ENCODE measurements at places on chromosomes 7 and 10.

DNA sequence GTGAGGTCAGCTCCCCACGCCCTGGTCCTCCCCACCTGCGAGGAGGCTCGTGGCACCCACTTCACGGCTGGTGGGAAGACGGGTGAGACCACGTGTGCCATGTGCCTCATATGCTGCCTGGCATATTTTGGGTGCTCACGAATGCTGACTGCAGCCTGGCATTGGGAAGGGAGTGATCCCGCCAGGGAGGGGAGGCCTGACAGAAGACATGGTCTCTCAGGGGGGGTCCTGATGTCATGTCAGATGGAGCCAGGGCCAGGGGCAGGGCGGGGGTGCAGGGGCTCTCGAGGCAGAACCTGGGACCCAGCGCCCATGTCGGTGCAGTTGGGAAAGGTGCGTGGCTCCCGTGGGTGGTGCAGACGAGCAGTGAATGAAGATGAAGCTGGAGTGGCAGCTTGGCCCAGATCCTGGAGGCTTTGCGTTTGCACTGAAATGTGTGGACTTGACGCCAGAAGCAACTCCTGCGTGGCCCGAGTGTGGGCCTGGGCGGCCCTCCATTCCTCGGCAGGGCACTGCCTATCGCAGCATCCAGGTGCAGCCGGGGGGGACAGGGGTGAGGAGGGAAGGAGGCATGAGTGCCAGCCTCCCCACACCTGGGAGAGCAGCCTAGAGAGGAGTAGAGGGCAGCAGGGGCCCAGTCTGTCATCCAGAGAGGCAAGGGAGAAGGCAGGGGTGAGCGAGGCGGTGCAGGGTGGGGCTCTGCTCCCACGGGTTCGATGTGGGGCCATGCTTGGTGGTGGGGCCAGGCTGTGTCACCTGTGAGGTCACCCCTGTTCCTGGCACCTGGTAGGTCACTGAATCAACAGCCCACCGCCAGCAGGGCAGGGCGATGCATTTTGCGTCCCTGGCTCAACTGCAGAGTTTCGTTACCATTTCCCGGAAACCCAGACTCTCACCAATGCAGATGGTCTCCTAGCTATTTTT is 385.6 kb downstream of the DNAJB6 start:
- no peak for DNase-seq

DNA sequence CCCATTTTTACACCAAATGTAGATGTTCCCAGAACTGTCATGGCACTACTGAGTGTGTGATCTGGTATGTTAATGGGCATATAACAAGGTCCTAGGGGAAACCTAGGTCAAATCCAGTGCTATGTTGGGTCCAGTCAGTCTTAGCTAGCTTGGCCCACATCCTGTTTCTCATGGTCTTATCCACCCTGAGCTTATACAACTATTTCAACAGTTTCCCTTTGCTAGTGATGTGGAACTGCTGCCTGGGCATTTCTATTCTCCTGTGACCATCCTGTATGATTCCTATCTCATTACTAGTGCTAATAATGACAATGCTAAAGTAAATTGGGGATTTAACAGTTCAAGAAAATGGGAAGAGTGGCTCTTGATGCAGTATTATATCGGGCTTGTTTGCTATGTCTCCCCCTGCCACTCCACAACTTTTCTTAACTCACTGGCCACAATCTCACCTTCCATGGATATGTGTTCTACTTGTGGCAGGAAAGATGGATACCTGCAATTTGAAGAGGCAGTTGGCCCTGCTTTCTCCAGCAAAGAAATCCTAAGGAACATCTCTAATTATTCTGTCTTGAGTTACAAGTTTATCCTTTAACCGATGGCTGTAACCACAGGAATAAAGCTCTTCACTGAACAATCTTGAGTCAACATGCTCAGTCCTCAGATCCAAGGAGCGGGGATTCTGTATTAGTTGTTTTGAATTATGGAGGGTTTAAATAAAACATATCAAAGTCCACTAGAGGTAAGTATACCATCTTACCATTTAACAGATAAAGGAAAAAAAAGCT is 707.8 kb downstream of the XPNPEP1 start:
- DNase-seq: no peak

GRCh38 chr10:72689660-72690059 is 2.3 kb upstream of the MCU start:
- no peak for DNase-seq

GRCh38 chr7:27154901-27155815 is 1.3 kb downstream of the HOXA7 start:
- DNase-seq: no peak

GRCh38 chr7:140674356-140674800 is 1.6 kb downstream of the ADCK2 start:
- no peak for DNase-seq

GRCh38 chr7:70886547-70886946 is 245.4 kb upstream of the GALNT17 start:
- no peak for DNase-seq

DNA sequence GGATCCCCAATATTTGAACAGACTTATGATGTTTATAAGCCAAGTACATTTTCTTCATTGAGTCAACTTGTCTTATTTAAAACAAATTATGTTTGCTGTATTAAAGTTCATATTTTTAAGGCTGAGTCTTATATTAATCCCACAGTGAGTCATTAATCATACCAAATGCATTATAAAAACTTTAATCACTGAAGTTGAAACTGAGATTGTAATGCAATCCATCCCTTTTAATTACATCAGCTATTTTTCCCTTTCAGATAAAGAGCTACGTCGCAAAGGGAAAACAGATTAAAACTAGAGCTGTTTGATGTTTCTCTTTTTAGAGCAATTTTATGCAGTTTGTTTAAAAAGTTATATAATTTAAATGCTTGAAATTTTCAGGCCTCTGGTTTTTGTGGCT is 183.0 kb downstream of the ARID5B start:
- no peak for DNase-seq

GRCh38 chr10:108521827-108522492 is 1357.5 kb upstream of the SORCS1 start:
- DNase-seq: no peak

DNA sequence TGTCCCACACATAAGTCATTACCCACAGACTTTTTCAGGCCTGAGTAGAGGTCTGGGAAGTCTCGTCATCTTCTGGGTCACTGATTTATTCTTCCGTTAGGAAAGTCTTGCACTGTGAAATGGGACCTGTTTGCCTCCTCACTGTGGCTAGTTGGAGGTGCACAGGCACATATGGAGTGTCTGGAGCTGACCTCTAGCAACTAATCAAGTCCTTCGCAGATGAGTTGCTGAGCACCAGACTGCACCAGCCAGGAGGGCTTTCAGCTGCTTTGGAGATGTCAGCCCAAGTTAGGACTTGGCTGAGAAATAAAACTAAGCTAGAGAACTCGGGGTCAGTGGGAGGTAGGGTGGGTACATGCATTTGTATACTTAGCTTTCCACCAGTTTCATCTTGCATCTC is 578.0 kb downstream of the GRID1 start:
- DNase-seq: no peak

DNA sequence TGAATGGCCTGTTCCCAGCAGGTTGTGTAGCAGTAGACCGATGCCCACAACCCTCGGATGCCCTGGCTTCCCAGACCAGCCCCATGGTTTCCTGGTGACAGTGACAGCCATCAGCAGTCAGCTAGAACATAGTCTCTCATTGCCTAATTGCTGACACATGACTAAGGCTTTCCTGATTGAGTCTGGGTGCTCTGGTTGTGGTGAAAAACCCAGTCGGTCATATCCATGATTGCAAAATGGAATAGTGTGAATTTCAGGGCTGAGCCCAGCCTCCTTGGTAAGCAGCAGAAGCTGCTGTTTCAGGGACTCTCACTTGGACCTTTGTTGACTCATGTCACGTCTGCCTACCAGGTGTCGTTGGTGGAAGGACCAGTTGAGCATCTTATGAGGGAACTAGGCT is 36.6 kb downstream of the POR start:
- no peak for DNase-seq

DNA sequence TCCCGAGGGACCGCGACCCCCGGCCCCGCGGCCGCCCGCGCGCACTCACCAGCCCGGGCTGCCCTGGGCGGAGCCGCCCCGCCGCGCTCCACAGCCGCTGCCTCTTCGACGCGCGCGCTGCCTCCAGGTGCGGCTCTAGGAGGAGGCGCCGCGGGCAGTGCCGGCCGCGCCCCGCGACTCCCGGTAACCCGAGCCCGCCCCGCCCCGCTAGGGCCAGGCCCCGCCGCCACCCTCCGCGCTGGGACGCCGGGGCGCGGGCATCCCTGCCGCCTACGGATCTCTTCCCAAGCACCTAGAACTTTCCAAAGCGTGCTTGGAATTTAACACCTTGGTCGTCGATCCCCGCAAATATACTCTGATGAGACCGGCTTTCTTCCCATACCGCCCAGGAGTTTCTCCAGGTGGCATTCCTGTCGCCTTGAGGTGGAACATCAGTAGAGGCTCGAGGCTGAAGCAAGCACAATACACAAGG is at the start of gene SLC26A5:
Gene SLC26A5 (minus strand): TSS at position 159 of the 472 bp plus-strand sequence. CDS start 24,693 bp downstream, outside the sequence.
- DNase-seq: peak; percentile 2

DNA sequence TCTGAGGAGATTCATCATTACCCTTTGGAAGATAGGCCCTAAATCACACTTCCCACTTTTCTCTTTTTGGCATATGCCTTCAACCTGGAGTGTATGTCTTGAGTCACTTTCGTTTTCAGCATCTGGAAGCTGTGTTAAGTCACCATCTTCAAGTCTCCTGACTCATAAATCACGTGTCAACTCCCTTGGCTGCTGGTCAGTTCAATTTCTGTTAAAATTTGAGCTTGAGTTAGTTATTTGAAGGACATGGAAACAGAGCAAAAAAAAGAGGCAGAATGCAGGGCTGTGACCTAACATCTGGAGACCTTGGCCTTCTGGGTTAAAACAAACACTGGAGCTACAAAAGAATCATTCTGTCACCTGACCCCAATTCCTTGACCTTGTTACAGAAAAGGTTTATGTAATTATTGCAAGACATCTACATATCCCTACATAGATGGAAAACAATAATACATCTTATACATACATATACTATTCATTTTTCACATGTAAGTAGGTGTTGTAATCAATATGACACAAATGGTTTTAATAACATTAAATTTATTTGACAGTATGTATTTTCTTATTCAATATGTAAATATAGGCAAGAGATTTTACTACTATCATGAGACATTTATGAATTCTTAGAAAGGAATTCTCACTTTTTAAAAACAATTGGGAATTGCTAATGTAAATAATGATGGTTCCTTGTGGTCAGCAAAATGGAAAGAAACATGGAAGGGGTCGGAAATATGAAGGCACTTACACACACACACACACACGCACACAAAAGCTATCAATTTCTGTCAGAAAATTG is 169.7 kb upstream of the PHYHIPL start:
- DNase-seq: no peak

DNA sequence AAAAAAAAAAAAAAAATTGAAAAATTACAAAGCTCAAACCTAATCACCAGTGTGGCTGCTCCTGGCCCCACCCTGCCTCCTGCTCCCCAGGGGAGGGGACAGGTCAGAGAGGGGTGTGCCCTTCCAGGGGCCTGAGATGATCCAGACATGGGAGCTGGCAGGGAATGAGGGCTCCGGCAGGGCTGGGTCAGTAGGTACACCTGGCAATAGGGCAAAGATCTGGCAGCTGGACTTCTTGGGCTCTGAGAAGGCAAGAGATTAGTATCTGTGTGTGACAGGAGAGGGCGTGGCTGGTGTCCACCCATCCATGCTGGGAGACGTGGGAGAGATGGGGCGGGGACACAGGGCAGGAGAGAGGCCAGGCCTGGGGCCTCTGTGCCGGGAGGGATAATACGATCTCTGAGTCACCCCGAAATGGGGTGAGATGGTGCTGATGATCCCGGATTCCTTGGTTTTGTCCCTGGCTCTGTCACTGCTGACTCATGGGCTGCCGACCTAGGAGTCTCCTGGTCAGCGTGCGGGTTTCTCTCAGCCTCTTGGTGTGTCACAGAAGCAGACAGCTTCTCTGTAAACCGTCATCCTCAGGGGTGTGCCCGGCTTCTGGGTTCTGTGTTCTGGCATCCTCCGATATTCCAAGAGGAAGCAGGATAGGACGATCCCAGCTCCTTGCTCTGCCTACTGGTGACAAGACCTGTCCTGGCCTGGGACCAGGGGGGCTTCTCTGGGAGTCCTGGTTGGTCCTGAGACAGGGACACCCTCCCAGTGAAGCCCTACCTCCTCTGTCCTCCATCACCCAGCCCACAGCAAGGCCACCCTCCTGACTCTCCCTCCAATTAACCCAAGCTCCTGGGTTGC is 8.2 kb upstream of the CLDN4 start:
- DNase-seq: no peak

DNA sequence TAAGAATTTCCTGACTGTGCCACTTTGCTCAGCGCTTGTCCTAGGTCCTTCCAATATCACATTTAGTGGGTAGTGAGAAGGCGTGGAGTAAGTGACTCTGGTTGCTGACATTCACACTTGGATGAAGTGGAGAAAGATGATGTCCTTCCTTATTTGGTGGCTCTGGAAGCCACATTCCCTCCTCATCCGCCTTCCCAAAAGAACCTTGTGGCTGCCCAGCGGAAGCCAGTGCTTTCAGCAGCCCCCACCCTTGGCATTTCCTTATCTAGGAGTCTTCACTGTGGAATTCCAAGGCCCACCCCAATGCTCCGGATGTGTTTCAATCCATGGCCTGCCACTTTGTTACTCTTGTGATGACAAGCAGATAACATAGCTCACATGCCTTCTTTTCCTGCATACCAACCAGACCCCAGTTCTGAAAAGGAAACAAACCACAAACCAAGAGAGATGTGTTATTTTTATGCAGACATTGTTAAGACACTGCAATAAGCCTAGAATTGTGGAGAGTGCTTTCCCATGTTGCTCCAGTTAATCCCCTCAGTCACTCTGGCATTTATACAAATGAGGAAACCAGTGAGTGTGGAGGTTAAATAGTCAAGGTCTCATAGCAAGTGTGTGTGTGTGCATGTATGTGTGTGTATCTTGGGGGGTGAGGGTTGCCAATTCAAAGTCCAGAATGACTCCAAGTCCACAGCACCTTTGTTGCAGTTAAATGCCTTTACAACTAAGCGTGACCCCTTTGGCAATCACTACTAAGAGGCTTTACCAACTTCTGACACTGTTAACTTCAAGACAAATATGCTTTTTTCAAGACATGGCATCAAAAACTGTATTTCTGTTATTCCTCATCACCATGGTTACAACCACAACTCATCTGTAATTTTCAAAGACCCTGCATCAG is 10.3 kb upstream of the ANKRD1 start:
- no peak for DNase-seq

DNA sequence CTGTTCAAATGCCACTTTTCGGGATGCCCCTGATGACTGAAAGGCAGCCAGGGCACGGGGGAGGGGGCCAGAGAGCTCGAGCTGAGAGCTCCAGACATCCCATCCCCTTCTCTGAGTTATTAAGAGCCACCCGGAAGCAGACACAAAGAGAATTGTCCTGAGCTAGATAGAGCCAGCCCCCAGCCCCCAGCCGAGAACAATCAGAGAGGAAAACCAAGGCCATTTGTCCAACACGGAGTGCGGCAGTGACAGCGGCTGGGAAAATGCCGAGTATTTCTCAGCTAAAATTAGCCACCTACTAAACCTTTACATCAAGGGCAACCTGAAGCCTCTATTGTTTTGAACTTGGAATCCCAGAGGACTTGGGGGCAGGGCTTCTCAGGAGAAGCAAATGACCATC is 51.0 kb downstream of the UNC5B start:
- DNase-seq: no peak

Data from T-cell (primary cell).